ENCODE measurements at places on chromosomes 1 and 21.

DNA sequence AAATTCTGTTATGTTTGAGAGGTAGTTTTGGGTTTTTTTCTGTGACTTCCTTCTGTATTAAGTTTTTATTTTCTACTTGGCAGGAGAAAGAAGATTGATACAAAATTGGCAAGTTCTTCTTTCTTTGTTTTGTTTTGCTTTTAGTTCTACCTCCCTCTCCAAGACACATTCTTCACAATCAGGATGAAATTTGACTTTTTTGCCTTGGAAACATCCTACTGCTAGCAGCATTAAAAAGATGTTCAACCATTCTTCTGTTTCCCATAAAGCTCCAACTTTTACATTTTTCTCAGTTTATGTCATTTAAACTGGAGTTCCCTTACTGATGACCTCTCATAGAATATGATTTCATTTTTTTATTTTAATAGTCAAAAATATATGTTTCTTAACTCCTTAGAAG lies 234.8 kb downstream of the NCAM2 start:
- no peak for DNase-seq

- DNase-seq = no peak
Measured at GRCh38 chr1:119635811-119636390, 12.2 kb downstream of the ZNF697 start.

GRCh38 chr1:11070876-11071275 lies 11.1 kb upstream of the SRM start:
- DNase-seq = no peak

- DNase-seq = no peak
Measured at GRCh38 chr1:220398238-220398637, 126.0 kb upstream of the RAB3GAP2 start.

DNA sequence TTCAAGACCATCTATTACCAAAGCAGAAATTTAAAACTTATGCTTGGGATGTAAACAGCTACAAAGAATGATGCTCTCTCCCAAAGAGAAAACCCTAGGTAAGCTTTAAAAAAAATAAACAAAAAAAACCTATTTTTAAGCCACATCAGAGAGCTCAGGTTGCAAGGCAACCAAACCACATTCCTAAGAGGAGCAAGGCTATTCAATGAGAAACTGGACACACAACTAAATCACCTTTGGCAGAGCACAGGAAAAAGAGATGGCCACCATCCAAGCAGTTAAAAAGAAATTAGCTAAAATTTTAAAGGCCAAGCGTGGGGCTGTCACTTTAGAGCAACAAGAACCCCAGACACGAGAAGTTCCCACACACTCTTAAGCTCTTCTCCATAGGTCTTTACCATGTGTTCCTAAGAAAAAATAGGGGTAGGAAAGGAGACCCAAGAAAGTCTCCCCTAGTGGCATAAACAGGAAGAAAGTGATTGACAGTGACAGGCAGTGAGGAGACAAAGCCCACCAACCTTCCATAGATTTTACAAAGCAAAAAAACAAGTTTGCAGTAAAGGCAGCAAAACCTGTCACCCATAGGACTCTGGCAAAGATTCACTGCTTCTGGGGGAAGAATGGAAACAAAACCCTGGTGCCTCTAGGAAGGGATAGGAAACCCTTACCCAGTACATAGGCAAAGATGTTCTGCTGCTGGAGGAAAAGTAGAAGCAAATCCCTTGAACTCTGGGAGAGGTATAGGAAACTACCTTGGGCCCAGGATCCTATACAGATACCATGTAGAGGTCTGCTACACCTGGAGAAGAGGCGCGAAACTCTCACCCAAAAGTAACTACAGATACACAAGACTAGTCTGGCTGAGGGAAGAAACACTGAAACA lies 68.5 kb downstream of the FOXJ3 start:
- no peak for DNase-seq

GRCh38 chr1:30731806-30732276 lies 8.5 kb upstream of the MATN1 start:
- DNase-seq = no peak

GRCh38 chr1:1687846-1688245 lies 4.7 kb downstream of the SLC35E2B start:
- no peak for DNase-seq

DNA sequence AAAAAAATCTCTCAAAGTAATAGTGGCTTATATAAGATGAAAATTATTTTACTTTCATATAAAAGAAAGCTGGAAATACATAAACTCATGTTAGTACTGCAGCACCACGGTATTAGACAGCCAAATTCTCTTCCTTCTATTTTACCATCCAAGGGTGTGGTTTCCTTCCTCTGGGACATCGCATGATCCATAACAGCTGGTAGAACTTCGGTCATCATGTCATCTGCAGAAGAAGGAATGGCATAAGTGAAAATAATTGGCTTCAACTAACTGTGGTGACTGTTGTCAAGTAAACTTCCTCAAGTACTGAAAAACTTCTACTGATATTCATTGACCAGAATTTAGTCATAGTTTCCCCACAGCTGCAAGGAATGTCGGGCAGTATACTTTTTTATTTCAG lies 28.3 kb upstream of the IFI44L start:
- DNase-seq = peak; percentile 34

GRCh38 chr1:1026599-1027413 lies 6.9 kb downstream of the AGRN start:
- no peak for DNase-seq

GRCh38 chr1:25661043-25661815 lies 44.6 kb downstream of the MAN1C1 start:
- DNase-seq = no peak

DNA sequence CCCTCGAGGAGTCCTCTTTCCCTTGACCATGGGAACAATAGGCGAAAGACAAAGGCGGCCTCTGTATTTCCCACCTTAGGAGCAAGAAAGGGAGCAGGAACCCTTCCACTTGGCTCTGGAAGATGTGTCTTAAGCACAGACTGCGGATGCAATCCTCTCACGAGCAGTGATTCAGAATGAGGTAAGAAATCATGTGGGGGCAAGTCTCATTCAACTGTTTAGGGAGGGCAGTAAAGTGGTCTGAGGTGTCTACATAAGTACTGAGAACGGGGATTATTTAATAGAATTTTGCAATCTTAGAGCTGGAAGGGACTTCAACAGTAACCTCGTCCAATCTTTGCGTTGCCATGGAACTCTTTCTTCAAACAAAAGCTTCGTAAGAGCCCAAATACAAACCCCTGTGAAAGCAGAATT lies 1.6 kb upstream of the DYRK3 start:
- peak; percentile 72 for DNase-seq

GRCh38 chr1:21100481-21100921 lies 76.2 kb downstream of the EIF4G3 start:
- peak; percentile 17 for DNase-seq

- DNase-seq = peak; percentile 70
Measured at GRCh38 chr1:50422946-50423669, at the start of gene DMRTA2. Gene DMRTA2, minus strand, starts transcription at chr1:50423443. Its CDS starts 1,907 bp downstream, at chr1:50421536.

- no peak for DNase-seq
Measured at GRCh38 chr1:208225954-208226937, 17.9 kb downstream of the PLXNA2 start.

GRCh38 chr1:243325305-243325890 lies 69.6 kb downstream of the SDCCAG8 start:
- peak; percentile 43 for DNase-seq

DNA sequence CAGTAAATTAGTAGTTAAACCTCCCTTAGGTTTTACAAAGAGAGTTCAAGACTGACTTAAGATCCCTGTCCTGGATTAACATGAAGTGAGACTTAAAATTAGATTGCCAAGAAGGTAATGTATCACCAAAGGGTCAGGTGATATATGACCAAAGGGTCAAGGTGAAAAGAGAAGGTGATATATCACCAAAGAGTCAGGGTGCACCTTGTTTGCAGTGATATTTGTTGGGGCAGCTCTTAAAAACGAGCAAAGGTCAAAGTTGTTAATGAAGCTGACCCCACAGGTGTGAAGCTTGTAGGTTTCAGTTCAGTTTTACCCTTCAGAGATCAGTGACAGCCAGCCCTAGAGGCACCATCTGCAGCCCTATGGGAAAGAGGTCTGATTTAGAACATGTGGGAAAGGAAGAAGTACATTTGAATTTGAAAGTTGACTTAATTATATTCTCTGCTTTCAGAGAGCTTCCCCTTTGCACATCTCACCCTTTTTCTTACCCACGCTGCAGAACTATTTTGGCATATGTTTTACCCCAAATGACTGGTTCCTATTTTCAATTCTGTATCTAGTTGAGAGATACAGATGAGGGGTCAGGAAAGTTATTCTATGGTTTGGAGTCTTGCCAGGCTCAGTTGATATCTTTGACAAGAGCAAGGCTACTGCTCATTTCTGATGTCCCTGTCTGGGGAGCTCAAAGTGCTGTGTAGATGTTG lies 170.8 kb downstream of the S1PR1 start:
- no peak for DNase-seq

DNA sequence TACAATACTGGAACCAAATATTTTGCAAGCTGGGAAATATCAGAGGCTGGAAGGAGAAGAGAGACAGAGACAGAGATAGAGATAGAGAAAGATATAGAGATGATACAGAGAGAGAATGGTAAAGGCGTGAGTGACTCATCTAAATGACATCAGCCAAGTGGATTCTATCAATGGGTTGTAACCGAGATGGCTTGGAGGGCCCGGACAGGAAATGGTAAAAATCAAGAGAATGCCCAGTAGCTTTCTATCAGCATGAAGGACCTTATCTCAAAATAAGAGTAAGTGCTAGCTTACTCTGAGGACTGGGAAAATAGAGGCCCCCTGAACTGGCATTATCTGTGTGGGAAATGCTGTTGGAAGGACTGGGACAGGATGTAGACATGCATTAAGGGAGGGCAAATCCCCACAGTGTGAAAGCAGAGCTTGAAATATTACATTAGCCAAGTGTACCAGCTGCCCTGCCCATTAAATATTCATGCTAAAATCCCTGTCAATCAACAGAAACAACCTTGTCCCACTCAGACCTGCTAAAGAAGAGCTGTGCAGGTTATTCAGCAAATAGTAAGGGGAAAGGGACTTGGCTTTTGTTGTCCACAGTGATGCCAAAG lies 76.6 kb upstream of the ZNF644 start:
- DNase-seq = no peak

DNA sequence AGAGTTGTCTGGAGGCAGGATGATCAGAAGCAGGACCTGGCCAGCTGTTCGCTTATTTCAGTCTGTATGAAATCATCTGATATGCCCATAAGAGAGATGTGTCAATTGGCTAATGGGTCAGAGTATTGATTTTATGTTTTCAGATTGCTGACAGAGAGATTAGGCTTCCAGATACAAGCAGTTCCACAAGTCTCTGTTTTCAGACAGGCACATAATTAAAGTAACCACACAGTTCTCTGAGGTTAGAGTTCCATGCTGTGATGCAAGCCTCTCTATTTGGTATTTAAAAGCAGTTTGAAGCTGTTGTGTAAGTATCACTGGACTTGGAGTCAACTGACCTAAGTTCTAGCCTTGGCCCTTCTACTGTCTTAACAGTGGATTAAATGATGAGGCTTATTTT lies 50.1 kb downstream of the ATF6 start:
- DNase-seq = peak; percentile 38

GRCh38 chr1:201740086-201740541 lies 88.8 kb upstream of the IPO9 start:
- no peak for DNase-seq

GRCh38 chr1:239011382-239011781 lies 375.0 kb upstream of the CHRM3 start:
- DNase-seq = no peak

- DNase-seq = no peak
Measured at GRCh38 chr1:80534606-80535360, 1266.0 kb upstream of the ADGRL2 start.

DNA sequence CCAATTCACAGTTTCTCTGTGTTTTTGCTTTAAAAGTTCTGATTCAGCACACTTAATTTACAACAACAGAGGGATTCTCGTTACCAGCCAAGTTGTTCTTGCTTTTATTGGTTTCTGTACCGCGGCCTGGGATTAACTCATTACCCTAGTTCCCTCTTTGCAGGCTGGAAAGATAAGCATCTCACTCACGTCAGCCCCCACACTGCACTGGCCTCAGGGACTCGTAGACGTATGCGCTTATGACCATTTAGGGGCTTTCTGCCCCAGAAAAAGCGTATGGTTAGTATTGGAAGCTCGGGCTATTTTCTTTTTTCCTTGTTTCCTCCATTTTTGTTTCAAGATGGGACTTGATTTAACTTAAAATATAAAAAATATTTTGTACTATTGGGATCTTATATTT lies 76.0 kb downstream of the POFUT2 start:
- DNase-seq = no peak

- no peak for DNase-seq
Measured at GRCh38 chr1:92833840-92834239, 2.0 kb downstream of the RPL5 start.

DNA sequence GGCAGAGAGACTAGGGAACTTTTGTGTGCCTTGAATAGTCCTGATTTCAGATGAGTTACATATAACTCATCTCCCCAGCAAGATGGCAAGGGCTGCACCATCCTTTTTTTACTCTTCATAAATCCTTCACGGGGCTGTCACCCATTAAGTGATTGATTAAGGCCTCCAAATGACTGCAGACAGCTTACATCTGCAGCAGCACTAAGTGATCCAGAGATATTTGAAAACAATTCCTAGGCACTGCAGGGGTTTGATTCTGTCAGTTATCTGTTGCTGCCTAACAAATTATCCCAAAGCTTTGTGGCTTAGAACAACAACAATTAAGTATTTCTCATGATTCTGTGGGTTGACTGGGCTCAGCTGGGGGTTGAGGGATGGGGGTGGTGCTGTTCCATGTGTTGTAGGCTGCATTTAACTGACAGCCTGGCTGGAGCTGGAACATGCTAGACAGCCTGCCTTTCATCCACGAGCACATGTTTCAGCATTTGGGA lies 19.3 kb downstream of the TEX38 start:
- no peak for DNase-seq

- no peak for DNase-seq
Measured at GRCh38 chr1:62722796-62723195, 34.6 kb upstream of the DOCK7 start.

DNA sequence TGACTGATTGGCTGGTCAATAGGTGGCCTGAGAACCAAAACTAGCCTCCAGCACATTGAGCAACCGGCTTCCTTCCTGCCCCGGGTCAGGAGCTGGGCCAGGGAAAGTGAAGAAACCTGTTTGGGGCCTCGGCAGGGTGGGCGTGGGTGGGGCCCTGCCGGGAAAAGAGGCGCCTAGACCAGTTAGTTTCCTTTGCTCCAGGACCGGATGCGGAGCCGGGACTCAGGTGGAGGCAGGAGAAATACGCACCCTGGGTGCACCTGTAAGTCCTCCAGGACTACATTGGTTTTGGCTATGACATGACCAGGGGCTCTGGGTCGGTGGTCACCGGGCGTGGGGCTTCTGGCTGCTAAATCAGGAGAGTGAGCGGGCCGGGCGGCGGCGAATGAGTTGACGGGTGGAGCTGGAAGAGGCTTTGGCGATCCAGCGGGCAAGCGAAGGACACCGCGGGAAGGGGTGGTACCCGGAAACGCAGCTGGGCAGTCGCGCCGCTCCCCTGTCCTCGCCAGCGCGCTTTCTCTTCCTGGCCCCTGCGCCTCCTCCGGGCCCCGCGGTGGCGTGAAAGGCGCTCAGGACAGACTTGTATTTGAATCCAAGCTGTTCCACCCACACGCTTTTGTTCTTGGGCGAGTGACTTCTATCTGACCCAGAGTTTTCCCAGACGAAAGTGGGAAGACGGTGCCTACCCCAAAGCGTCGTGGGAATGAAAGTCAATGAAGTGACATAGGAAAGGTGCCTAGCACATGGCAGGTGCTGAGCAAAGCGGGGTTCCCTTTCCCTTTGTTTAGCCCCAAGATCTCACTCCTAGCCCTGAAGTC lies 30.6 kb upstream of the JUN start:
- no peak for DNase-seq

Measured in AG20443 (cell line).